Thoracic aorta (tissue), 2 donors: ENCODE measurements at places on chromosomes 13 and 19. TPM values are rescaled to one million over a fixed set of nuclear protein-coding genes. Genes with fewer than 3 reads are reported as not detected.

- DNase-seq, result no peak
These were observed 82.7 kb downstream of the DLEU7 start for GRCh38 chr13:50760751-50761150.

DNA sequence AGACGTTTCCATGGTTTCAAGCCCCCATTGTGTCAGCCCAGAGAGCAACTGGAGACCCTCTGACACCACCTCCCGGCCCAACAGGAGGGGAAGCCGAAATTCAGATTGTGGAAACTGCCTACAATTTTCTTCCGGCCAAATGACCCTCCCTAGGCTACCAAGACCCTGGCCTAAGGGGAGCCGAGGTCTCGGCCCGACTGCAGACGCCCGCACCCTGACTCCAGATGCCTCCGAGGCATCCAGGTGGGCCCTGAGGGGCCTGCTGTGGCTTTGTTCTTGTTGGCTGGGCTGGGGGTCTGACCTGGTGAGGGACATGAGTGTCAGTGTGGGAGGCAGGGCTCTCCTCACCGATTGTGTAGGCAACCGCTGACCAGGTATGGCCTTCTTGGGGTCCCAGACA lies 9.6 kb downstream of the MEX3D start:
- no peak for DNase-seq

GRCh38 chr13:101746513-101746912 lies 294.0 kb downstream of the ITGBL1 start:
- DNase-seq, result no peak

DNA sequence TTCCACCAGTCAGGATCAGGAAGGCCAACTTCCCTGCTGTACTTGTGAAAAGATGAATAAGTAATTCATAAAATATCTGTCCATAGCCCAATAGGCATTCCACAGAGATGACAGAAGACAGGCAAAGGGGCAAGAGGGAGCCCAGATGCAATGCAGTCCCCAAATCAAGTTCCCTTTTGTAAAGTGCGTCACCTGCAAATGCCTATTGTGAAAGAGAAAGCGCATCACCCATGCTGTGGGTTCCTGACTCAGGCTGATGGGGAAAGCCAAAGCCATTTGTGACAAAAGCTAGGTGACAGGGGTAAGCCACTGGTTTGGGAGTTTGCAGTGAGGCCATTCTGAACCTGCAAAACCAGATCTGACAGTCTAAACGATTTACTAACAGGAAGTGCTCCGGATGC lies 157.5 kb upstream of the ZNF536 start:
- DNase-seq, result no peak

- DNase-seq, result no peak
These were observed 7.3 kb downstream of the ZNF555 start for GRCh38 chr19:2848616-2849015.

- DNase-seq, result no peak
These were observed 529.6 kb downstream of the FGF9 start for GRCh38 chr13:22200440-22200839.

DNA sequence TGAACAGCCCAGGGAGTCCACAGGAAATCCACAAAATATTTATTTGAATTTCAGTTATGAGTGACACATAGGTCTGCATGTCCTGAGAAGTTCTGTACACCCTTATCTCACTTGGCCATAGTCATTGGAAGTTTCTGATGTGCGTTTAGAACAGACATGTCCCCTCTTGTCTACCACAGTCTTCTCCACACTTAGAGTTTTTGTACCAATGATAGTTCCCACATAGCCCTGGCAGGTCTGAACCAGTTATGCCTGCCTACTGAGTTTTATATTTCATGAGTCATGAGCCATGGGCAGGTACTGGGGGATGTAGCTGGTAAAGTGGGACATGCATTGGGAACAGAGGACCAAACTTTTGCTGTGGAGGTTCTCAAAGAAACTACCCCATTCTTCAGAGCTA lies 11.3 kb downstream of the ZNF132 start:
- no peak for DNase-seq

DNA sequence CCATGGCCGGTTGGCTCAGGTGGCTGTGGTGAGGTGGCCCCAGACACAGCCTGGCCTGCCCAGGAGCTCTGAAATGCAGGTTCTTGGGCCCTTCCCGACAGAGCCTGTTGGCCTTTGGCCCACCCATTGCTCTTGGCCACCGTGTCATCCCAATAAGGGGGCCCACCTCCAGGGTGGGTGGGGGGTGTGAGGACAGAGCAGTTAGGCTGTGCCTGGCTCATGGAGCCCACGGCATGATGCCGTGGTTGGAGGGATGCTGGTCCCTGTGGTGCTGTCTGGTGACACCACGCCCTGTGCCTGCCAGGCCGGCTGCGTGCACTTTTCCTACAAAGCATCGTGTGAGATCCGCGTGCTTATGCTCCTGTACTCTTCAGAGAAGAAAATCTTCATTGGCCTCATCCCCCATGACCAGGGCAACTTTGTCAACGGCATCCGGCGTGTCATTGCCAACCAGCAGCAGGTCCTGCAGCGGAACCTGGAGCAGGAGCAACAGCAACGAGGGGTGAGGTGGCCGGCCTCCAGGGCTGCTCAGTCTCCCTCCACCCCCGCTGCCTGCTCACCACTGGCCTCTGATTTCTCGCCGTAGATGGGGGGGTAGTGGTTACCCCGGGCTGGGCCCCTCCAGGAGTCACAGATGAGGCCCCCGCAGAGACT lies 7.6 kb downstream of the PNKP start:
- DNase-seq, result no peak

GRCh38 chr13:37868691-37869505 lies 674 bp downstream of the TRPC4 start:
- no peak for DNase-seq

- no peak for DNase-seq
These were observed 266.3 kb downstream of the DNAJC15 start for GRCh38 chr13:43289470-43290255.

- DNase-seq, result no peak
These were observed 16.6 kb downstream of the PLK5 start for GRCh38 chr19:1540365-1540925.

GRCh38 chr13:111047326-111047725 lies 67.8 kb upstream of the ARHGEF7 start:
- no peak for DNase-seq

DNA sequence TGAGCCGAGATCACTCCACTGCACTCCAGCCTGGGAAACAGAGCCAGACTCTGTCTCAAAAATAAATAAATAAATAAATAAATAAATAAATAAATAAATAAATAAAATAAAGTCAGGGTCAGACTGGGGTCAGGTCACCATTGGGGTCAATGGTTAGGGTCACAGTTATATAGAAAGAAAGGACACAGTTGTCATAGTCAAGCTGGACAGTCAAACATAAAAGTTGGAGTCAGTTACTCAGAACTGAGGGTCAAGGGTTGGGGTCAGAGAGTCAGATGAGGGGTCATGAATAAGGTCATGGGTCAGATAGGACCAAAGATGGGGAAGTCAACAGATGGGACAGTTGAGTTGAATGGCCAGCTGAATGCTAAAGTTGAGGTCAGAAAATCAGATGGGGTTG lies 16.7 kb upstream of the EPOR start:
- DNase-seq, result no peak

DNA sequence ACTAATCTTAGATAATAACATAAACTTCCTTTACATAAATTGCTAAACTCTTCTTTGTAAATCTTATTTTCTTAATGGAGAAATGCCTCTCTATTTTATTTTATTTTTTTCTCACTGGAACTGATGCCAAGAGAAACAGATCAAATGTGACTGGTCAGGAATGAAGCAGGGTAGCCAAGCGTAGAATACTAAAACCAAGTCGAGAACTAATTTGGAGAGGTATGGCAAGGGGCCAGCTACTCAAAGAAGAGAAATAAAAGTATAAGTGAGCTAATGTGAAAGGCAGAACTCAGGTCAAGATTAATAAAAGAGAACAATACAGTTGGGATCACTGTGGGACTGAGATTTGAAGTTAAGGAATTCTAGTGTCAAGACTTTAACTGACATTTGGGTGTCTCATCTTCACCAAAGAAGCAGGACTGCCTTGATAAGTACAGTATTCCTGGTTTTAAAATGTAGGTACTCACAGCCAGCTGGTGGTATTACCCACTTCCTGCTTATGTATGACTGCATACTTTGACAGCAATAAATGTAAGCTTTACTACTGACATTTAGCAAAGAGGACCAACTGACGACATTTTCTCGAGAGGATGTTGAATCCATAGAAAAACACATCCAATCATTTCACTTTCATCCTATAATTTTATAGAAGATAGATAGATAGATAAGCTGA lies 1192.2 kb downstream of the EFNB2 start:
- no peak for DNase-seq

DNA sequence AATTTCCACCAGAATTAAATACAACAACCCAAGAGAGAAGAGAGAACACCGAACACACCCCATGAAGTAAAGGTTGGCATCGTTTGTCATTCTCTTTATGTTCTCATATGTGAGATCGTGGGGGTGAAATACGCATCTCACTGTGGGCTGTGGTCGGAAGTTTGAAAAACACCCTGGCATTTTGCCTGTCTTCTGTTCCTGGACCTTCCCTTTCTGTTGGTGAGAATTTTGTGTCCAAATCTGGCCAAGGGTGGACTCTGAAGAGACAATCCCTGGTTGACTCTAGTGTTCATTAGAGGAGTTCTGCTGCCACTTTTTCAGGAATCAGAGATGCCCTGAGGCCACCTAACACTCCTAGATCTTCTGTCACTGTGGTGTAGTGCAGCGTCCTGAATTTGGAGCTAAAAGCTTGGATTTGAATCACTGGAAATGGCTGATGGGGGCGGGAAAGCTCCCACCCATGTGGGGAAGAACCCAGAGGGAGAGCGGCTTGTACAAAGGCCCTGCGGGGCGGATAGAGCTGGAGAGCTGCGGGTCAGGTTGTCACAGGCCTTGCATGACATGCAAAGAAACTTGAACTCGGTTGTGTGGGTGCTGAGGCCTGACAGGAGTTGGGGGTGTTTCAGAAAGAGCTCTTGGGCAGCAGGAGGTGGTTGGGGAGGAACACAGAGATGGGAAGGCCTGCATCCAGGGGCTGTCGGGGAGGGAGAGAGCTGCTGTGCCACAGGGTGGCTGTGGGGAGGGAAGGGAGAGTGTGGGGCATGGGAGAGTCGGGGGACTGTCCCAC lies 11.1 kb upstream of the SPATA13 start:
- DNase-seq, result no peak

- DNase-seq, result peak; percentile 83
These were observed 20.8 kb upstream of the ERCC1 start for GRCh38 chr19:45444318-45445041.

- no peak for DNase-seq
These were observed 32.3 kb downstream of the UGGT2 start for GRCh38 chr13:96020931-96021330.

DNA sequence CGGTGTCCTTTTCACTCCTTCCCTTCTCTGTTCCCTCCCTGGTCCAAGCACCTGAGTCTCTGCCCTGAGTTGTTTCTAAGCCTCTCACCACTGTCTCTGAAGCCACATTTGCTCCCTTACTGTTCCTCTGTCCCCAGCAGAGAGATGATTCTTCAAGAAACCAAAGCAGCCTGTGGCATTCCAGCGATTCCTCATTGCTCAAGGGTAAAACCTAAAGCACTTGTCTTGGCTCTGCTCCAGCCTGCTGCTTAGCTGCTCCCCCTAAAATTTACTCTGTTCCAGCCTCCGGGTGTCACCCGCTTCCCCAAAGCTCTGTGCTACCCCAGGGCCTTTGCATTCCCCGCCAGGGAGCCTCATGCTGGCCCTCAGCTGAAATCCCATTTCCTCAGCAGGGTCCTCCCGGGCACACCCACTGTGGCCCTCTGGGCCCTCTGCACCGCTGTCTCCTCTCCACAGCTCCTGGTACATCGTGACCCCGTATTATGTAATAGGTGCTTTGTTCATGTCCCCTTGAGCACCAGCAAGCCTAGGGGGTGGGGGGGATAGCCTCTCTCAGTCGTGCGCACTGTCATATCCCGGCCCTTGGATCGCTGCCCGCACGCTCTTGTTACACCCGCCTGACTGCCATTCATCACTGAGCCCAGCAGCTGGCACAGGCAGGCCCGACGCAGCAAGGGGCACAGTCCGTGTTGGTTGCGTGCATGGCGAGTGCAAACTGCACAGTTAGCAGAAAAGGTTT lies 15.8 kb downstream of the TECR start:
- DNase-seq, result no peak

DNA sequence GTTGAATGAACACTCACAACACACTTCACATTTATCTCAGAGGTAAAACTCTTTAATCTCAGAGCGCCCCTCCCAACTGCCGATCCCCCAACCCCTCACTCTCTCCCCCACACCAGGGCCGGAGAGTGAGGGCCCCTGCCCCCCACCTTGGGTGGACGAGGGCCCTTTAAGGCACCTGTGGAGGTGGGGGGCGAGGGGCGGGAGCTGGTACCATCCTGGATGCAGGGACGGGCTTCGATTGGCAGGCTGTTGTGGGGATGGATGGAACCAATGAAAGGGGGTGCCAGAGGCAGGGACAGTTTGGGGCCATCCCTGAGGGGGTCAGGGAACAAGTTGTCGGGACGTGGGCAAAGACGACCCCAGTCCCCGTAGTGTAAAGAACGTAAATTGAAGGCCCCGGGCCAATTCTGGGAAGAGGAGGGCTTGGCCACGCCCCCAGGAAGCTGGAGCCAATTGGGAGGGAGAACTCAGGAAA lies 1.7 kb upstream of the PNKP start:
- no peak for DNase-seq

DNA sequence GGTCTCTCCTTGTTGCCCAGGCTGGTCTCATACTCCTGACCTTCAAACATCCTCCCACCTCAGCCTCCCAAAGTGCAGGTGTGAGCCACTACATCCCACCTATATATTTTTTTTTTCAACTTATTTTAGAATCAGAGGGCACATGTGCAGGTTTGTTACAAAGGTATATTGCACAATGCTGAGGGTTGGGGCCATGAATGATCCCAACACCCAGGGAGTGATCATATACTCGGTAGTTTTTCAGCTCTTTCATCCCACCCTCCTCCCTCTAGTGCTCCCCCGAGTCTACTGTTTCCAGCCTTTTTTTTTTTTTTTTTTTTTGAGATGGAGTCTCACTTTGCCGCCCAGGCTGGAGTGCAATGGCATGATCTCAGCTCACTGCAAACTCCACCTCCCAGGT lies 38.4 kb upstream of the ADGRE1 start:
- DNase-seq, result no peak

- no peak for DNase-seq
These were observed 3.7 kb downstream of the FAM174C start for GRCh38 chr19:1278713-1279660.

GRCh38 chr13:50598338-50598737 lies 245.2 kb downstream of the DLEU7 start:
- DNase-seq, result no peak

- DNase-seq, result peak; percentile 54
These were observed 693 bp upstream of the TMED1 start for GRCh38 chr19:10836479-10837330.

FCGBP gene
- total RNA-seq, result 142 TPM

CEACAM3 gene
- total RNA-seq, result not detected

KLK3 gene
- not detected for total RNA-seq

KANK2 gene
- 689 TPM for total RNA-seq

PLPP2 gene
- total RNA-seq, result 0.56 TPM

UNC13A gene
- 7.7 TPM for total RNA-seq

NBEA gene
- total RNA-seq, result 7.7 TPM

COX6B2 gene
- total RNA-seq, result not detected

ADGRE3 gene
- not detected for total RNA-seq

AMH gene
- total RNA-seq, result 0.92 TPM

SEMA6B gene
- total RNA-seq, result 3.4 TPM
